Right atrium auricular region (tissue), 2 donors: ENCODE measurements at places on chromosomes 3 and 15. TPM values are rescaled to one million over a fixed set of nuclear protein-coding genes. Genes with fewer than 3 reads are reported as not detected.

- no peak for DNase-seq
- no peak overlapping the region for H3K4me3 ChIP-seq
- no peaks in the 10 kb centered on the region for H3K4me1 ChIP-seq
- H3K36me3 ChIP-seq = no peaks in the 10 kb centered on the region
- H3K27me3 ChIP-seq = no peaks in the 10 kb centered on the region
- H3K27ac ChIP-seq = no peak overlapping the region
Measured at GRCh38 chr3:170560296-170560695, 25.6 kb downstream of the SLC7A14 start.

DNA sequence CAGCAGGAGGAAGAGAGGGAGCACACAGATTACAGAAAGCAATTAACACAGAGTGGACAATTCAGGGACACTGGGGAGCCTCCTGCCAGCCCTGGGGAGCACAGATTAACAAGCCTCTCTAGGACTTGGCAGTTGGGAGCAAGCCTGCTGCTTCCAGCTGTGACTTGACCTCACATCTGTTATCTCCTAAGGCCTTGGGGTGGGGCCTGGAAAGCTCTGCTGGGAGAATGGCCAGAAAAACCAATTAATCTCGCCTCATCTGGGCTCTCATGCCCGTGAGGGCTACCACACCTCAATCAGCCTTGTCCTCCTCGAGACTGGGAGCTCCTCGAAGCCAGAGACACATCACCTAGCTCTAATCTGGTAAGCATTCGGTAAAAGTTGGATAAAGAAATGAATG is 39.1 kb downstream of the SEMA5B start:
- H3K4me3 ChIP-seq = no peak overlapping the region
- H3K27ac ChIP-seq = no peak overlapping the region
- H3K36me3 ChIP-seq = no peaks in the 10 kb centered on the region
- no peak for DNase-seq
- no peaks in the 10 kb centered on the region for H3K27me3 ChIP-seq
- H3K4me1 ChIP-seq = peaks cover 28% of the 10 kb centered on the region

DNA sequence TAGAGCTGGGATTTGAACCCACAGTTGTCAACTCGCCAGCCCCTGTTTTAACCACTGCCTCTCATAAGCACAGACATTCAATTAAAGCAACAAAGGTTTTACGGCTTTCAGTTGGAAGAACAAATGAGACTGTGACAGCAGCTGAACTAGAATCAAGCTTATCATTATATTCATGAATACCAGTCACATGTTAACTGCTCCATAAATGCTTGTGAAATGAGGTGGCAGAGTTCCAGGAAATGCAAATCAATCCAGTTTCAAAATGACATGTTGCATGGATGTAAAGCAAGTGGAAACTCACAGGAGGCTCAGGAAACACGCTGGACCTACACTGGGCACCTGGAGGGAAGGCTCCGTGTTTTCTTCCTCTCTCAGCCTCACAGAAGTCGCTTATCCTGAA is 3.9 kb downstream of the GP5 start:
- H3K36me3 ChIP-seq = no peaks in the 10 kb centered on the region
- no peak for DNase-seq
- no peaks in the 10 kb centered on the region for H3K27me3 ChIP-seq
- no peaks in the 10 kb centered on the region for H3K4me1 ChIP-seq
- no peak overlapping the region for H3K4me3 ChIP-seq

DNA sequence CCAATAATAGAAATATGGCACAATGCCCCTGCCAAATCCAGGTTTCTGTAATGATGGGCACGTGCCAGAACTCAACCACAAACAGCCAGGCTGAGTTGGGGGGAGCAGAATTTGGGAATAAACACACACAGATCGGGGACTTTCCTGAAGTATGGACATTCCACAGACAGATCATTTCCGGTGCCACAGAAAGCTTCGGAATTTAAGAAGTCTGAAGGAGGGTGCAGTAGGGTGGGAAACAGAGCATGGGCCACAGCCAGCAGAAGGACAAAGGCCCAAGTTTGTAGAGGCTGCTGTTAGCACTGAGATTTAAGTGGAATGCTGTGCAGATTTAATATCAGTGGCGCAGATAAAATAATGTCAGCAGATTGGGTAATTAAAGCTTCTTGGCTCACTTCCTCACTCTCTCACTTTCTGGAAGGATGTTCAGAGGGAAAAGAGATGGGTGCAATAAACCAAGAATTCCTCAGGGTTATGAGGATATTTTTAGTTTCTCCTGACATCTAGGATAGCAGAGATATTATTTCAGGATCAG is 67.4 kb downstream of the MYLK start:
- no peaks in the 10 kb centered on the region for H3K36me3 ChIP-seq
- no peak overlapping the region for H3K4me3 ChIP-seq
- H3K27ac ChIP-seq = no peak overlapping the region
- H3K4me1 ChIP-seq = peaks cover 19% of the 10 kb centered on the region

GRCh38 chr3:138375447-138375846 is 27.1 kb downstream of the MRAS start:
- H3K4me3 ChIP-seq = no peak overlapping the region
- no peaks in the 10 kb centered on the region for H3K27me3 ChIP-seq
- no peak for DNase-seq
- H3K4me1 ChIP-seq = peaks cover 63% of the 10 kb centered on the region
- peak overlapping the region; percentile 95 for H3K27ac ChIP-seq

The GADL1 gene
- not detected for total RNA-seq

DNA sequence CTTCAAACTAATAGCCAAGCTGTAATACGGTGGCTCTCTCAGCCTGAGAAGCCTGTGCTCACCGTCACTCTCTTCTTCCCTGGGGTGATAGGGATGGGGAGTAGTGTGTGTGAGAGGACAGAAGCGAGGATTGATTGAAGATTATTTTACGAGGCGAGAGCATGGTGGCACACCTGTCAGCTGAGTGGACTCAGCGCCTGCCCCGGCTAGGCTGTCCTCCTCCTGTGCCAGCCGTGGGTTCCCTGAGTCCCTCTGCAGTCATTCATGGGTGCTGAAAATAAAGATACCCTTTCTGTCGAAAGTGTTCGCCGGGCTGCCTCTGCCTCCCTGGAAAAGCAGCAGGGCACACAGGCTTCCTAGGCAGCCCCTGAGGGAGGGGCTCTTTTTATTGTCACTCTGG is 124.1 kb downstream of the PGPEP1L start:
- no peaks in the 10 kb centered on the region for H3K27me3 ChIP-seq
- DNase-seq = no peak
- no peaks in the 10 kb centered on the region for H3K36me3 ChIP-seq
- H3K4me3 ChIP-seq = no peak overlapping the region

The NKTR gene
- 14.1 TPM for total RNA-seq

DNA sequence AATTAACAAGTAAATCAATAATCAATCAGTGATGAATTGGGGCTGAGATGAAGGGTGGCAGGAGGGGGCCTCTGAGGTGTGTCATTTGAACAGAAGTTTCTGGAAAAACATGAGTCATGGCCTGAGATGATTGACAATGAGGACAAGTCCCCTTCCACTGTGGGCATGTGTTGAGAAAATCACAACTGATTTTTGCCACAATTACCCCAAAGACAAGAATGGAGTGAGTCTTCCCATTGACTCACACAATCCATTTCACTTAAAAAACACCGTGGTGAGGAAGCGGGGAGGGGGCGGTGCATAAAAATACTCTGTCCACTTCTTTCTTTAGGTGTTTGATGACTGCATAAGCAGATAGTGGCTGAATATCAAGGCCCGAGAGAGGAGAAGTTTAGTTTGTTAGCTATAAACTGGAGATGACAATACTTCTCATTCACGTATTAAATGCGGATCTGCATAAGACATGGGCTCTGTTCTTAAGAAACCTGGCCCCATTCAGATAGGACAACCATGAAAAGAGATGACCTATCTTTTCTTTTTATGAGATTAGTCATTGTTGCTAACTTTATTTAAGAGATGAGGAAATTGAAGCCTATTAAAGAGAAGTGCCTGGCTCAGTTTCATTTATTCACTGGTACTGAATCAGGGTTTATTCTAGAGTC is 34.7 kb downstream of the SHC4 start:
- H3K27me3 ChIP-seq = no peaks in the 10 kb centered on the region
- no peak for DNase-seq
- H3K4me3 ChIP-seq = no peak overlapping the region
- H3K27ac ChIP-seq = no peak overlapping the region
- no peaks in the 10 kb centered on the region for H3K36me3 ChIP-seq

GRCh38 chr3:136251511-136251910 is 1.4 kb downstream of the PCCB start:
- DNase-seq = no peak
- H3K4me1 ChIP-seq = no peaks in the 10 kb centered on the region
- H3K4me3 ChIP-seq = no peak overlapping the region

DNA sequence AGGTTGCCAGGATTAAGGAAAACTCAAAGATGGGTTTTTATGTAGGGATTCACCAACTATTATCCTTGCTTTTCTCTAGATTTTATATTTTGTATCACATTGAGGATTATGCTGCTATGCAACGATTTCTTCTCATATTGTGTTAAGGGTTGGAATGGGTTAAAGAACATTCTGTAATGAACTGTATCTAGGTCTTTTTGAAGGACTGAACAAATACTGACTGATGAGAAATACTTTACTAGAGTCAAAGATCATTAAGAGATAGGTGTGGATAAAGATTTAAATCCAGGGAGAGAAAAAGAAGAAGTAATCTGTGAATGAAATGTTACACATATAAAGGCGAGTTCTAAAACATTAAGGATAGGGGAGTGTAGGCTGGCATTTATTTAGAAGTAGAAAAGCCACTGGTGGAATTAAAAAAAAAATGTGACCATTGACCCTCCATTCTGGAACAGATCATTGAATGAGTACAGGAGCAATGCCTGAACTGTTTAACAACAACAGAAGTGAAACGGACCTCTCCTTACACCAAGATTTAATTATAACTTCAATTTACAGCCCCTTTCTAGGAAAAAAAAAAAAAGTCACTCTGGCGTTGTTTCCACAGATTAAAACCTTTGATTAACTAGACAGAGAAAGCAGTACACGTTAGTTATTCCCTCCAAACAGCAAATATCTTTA is 39.2 kb downstream of the PROS1 start:
- no peaks in the 10 kb centered on the region for H3K36me3 ChIP-seq
- H3K4me3 ChIP-seq = no peak overlapping the region
- no peak for DNase-seq

DNA sequence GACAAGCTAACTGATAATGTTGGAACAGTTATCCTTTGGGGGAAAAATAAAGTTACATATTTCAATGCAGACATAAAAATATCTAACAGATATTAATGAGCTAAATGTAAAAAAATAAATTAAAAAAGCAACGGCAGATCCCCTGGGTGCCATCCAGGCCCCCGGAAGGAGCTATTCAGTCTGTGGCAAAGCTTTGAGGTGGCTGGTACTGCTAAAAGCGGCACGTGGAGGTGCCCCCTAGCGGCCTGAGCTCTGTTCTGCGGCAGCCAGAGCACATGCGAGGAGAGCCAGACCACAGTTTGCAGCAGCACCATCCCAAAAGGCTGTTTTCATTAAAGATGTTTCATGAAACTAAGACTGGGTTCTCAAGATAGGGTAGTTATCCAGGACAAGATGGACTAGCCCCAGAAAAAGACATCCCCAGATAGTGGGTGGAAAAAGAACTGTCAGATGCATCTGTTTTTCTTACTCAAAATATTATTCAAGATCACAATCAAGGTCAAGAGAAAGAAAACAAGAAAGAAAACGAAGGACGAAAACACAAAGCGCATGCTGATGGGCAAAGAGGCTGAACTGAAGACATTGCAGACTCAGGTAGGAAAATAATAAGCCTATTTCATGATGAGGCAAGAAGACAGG is 18.7 kb downstream of the AP3S2 start:
- H3K36me3 ChIP-seq = peaks cover 24% of the 10 kb centered on the region
- peak; percentile 82 for DNase-seq
- no peak overlapping the region for H3K4me3 ChIP-seq
- no peaks in the 10 kb centered on the region for H3K27me3 ChIP-seq
- H3K27ac ChIP-seq = no peak overlapping the region

DNA sequence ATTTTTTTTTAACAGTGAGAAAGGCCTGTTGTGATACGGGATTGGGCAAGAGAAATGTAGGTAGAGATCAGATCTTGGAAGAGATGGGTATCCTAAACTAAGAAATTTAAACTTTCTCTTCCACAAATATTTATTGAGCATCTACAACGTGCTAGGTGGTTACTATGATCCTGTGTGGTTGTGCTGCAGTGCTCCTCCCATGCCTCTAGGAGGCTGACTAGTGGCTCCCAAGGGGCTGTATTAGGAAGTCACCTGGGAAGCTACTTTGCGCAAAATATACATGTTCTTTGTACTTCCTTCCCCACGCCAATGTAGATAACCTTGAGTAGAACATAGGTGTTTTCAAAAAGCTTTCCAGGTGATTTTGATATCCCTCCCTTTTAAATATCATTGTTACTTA is 27.2 kb downstream of the USP3 start:
- H3K27me3 ChIP-seq = no peaks in the 10 kb centered on the region
- no peak overlapping the region for H3K4me3 ChIP-seq
- H3K27ac ChIP-seq = no peak overlapping the region
- no peak for DNase-seq
- H3K4me1 ChIP-seq = no peaks in the 10 kb centered on the region

The GLCE gene
- total RNA-seq = 9.6 TPM

DNA sequence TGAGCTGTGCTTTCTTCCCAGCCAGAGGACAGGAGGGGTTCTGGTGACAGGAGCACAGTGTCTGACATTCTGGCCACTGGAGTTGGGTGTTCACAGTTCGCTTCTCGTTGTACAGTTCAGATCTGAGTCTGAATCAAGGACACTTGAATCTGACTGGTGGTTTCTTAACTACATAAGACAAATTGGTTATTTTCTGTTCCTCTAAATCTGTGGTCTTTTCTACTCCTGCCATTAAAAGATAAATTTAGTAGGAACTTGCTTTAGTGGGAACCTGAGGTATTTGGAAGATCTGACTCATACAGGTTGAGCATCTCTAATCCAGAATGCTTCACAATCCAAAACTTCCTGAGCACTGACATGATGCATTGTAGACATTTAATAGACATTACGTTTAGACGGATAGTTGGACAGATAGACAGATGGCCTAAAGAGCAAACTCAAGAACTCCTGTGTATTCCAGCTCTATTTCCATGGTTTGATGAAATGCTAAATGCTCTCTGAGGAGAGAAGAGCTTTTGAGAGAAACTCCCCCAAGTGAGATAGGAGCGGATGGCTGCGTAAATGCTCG is 71.0 kb downstream of the CCK start:
- H3K4me1 ChIP-seq = no peaks in the 10 kb centered on the region
- H3K36me3 ChIP-seq = peaks cover 63% of the 10 kb centered on the region
- no peak for DNase-seq
- no peaks in the 10 kb centered on the region for H3K27me3 ChIP-seq

DNA sequence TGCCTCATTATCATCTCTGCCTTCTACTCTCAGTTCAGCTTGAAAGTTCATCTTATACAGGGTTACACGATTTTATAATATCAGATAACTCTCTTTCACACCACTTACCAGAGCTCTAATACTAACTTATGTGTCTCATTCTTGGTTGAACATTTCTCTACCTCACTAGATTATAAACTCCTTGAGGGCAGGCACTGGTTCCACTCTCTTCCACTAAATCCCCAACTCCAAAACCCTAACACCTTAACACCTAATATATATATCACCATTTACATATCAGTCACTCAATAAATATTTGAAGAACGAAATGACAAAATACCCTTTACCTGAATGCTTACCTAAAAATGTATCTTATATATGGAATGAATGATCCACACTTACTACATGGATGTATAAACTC is 977.2 kb downstream of the FHIT start:
- DNase-seq = no peak
- no peak overlapping the region for H3K4me3 ChIP-seq
- no peaks in the 10 kb centered on the region for H3K36me3 ChIP-seq
- H3K27ac ChIP-seq = no peak overlapping the region

- H3K27me3 ChIP-seq = no peaks in the 10 kb centered on the region
- no peak overlapping the region for H3K4me3 ChIP-seq
- H3K4me1 ChIP-seq = no peaks in the 10 kb centered on the region
- peak overlapping the region; percentile 25 for H3K27ac ChIP-seq
Measured at GRCh38 chr15:63913786-63914315, 80.1 kb upstream of the HERC1 start.

The IL5RA gene
- total RNA-seq = 2.6 TPM
